Cortex of kidney (tissue), 1 donor: ENCODE measurements at places on chromosomes 13 and 19.

DNA sequence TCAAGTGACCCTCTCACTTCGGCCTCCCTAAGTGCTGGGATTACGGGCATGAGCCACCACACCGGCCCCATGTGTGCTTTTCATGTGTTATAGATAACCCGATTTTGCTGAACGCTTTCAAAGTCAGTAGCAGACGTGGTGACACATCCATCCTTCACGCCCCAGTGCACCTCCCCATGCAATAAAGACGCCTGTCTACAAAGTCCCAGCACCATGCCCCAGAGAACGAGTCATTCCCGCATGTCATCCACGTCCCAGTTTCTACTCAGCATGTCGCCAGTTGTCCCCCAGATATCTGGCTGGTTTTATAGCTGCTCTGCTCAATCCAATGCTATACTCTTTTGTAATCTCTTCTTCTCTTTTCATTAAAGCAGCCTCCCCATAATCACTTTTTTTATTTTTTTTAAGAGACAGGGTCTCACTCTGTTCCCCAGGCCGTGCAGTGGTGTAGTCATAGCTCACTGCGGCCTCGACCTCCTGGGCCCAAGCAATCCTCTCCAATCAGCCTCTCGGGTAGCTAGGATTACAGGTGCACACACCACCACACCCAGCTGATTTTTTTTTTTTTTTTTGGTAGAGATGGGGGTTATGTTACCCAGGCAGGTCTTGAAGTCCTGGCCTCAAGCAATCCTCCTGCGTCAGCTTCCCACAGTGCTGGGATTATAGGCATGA lies 42.5 kb downstream of the DNM2 start:
- DNase-seq, result no peak

DNA sequence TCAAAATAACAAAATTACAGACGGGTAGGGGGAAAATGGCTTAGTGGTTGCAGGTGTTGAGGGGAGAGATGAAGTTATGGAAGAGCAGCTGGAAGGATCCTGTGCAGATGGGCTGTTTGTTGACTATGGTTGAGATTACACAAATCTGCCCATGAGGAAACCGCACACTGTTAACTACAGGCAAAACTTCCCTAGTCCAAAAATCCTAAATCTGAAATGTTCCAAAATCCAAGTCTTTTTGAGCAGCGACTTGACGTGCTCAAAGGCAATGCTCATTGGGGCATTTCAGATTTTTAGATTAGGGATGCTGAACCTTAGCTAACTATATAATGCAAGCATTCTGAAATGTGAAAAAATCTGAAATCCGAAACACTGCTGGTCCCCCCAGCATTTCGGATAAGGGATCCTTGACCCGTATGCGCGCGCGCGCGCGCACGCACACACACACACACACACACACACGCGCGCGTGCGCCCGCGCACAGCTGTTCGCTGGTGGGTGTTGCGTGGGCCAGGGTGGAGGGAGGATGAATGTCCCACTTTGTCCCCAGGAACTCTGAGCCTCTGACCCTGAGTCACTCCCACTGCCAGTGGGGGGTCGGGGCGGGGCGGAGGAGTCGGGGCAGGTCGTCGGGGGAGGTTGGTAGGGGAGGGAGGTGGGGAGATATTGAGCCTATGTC lies 6.8 kb downstream of the F2RL3 start:
- no peak for DNase-seq

GRCh38 chr13:114010401-114011101 lies 36.7 kb upstream of the C13orf46 start:
- no peak for DNase-seq

GRCh38 chr13:43688227-43688907 lies 98.4 kb downstream of the ENOX1 start:
- DNase-seq, result no peak

- no peak for DNase-seq
Observed at GRCh38 chr13:114119196-114119595, 13.2 kb downstream of the RASA3 start.

GRCh38 chr19:39788244-39788643 lies 9.6 kb downstream of the LEUTX start:
- DNase-seq, result no peak

DNA sequence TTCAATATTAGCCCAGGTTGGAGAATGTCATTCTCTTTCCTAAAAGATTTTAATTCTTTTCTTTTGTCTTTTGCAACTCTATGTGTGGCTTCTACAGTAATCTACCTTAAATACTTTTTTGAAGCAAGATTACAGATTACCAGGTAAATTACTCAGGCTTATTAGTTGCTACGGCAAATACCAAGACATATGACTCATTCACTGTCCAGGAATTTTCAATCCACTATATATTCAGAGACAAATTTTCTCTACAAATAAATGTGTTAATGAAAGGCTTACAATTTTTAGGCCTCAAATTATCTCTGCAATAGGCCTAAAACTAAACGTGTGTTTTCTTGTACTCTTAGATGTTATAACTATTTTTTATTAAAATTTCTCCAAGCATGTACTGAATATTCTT lies 631.3 kb downstream of the DIAPH3 start:
- no peak for DNase-seq

DNA sequence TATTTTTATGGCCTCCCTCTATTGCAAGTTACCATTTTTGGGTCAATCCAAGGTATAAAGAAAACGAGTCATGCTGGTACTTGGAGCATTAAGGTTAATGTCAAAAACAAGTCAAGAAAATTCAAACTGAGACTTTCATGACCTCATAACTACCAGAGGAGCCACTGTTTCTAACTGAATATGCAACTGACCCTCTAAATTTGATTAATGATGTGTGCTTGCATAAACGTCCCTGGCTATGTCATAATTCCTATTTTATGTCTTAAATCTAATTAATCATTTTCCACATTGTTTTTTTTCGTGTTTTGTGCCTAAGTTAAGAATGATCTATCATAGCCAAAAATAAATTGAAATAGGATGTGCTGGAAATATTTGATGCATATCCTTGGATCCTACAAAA lies 396.7 kb upstream of the GPC6 start:
- no peak for DNase-seq
